Natural killer cell (primary cell): ENCODE measurements at places on chromosomes 2 and 18.

DNA sequence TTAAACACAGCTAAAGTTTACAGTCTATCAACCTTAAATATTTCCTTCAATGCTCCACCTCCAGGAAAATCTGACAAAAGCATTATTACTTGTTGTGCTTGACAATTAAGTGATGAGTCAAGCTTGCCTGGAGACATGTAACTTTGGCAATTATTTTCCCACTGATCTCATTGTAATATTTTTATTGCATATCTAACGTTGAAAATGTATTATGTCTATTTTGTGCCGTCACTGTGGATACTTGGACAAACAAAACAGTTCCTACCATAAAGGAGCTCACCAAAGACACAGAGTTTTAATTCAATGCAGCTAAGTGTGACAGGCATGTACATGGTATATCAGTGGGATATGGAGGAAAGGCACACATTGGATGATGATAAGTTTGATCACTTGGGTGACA lies 24.7 kb downstream of the RNF103 start:
- DNase-seq: no peak

- no peak for DNase-seq
These were observed 45.1 kb downstream of the AGAP1 start for GRCh38 chr2:235538981-235539380.

DNA sequence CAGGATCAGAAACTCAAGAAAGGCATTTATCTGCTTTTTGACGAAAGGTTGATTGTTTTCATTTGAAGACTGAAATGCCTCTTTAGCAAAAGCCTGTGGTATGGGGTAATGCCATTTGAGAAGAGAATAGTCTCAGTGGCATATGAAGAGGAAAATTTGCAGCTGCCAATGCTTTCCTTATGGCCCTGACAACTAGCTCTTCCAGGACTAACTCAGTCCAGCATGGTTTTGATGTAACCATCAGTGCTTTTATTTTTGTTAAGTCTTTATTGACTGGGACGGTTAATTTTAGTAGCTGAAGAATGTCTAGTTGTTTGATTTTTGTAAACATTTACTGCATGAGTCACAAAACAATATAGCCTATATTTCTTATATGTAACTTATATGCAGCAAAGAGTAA lies 158.4 kb downstream of the LNPK start:
- no peak for DNase-seq

DNA sequence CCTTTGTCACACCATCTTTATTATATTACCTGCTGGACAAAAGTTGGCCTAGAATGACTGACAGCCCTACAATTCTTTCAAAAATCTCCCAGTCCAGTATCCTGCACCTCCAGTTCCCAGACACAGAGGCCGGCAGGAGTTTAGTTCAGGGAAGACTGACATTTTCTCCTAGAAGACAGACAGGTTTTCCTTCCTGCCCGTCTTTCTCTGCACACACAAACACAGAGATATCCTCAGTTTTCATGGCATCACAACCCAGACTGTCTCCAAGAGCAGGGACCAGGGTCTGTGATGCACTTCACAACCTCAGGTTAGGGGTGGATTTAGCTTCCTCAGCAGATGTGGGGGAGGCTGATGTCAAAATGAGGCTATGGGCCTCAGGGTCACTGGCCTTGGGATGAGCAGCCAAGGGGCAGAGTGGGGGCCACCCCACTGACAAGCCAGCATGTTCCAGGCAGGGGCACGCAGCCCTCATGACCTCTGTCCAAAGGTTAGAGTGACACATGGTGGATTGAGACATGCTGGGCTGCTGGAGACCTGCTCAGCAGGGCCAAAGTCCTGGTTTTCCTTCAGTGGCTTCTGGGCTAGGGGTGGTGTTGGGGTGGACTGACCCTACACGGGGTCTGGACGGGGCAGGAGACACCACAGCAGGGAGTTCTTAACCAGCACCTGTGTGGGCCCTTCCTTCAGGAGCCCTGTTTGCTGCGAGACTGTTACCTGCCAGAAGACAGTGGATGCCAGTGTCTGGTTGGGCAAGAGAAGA lies 70.5 kb downstream of the SFXN5 start:
- DNase-seq: no peak

GRCh38 chr2:19358242-19359020 lies at the start of gene OSR1:
TSS of gene OSR1 (minus strand) at chr2:19358623. CDS start at chr2:19353805, 4,818 bp downstream.
- no peak for DNase-seq
